Uterus (tissue), 4 donors: ENCODE measurements at places on chromosomes 3 and 15. TPM values are rescaled to one million over a fixed set of nuclear protein-coding genes. Genes with fewer than 3 reads are reported as not detected.
A peak's percentile ranks its signal among the peaks of the same experiment; 100 is the strongest.

DNA sequence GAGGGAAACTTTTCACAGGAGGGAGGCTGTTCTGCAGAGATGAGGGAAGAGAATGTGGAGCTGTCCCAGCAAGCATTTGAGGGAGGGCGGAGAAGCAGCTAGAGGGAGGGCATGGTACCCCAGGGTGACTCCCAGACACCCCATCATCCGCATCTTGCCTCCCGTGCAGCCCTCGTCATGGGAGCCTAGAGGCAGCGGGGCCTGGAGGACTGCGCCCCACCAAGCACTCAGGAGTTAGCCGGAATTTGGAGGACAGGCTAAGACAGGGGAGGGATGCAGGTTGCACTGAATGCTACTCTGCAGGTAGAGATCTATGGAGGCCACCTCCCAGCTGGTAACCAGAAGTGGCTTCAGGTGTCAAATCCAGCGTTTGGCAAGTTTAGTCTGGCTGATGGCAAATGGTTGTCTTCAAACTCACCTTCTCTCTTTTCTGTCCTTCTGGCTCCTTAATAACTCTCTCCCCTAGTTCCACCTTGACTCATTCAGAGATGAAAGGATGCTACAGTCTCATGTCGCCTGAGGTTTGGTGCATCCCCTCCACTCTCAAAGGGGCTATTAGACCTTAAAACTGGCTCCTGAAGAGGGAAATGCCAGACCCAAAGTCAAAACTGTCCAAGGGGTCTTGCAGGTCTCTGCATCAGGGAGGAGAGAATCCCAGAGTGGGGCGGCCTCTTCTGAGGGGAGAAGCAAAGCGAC is 155.9 kb upstream of the TLE3 start:
- no peak for DNase-seq
- H3K4me1 ChIP-seq: no peaks in the 10 kb centered on the region
- no peak overlapping the region for H3K27ac ChIP-seq
- H3K27me3 ChIP-seq: no peaks in the 10 kb centered on the region
- no peaks in the 10 kb centered on the region for H3K36me3 ChIP-seq
- no peak overlapping the region for H3K4me3 ChIP-seq

DNA sequence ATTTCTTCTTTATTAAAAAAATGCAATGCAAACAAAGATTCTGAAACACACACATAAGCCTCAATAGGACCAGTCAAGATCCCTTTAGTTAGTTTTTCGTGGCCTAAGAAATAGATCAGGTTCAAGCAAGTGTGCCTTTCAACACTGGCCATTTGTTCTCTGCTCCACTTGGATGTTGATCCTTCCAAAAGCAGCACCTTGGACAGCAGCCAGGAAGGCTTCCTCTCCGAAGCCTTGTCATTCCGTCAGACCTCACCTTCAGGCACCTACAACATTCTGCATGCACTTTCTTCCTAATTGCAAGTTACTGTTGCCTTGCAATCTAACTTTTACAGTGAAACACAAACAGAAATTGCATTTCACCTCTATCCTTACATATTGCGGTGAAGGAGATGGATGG is 155.9 kb upstream of the FEZF2 start:
- H3K36me3 ChIP-seq: no peaks in the 10 kb centered on the region
- H3K27me3 ChIP-seq: no peaks in the 10 kb centered on the region
- no peak for DNase-seq
- no peaks in the 10 kb centered on the region for H3K4me1 ChIP-seq
- H3K27ac ChIP-seq: no peak overlapping the region

GRCh38 chr15:65286069-65286703 is 497 bp downstream of the PARP16 start:
- H3K27ac ChIP-seq: peak overlapping the region; percentile 93
- no peaks in the 10 kb centered on the region for H3K36me3 ChIP-seq
- no peak for DNase-seq
- peak overlapping the region; percentile 74 for H3K4me3 ChIP-seq
- peaks cover 7% of the 10 kb centered on the region for H3K4me1 ChIP-seq
- no peaks in the 10 kb centered on the region for H3K27me3 ChIP-seq

DNA sequence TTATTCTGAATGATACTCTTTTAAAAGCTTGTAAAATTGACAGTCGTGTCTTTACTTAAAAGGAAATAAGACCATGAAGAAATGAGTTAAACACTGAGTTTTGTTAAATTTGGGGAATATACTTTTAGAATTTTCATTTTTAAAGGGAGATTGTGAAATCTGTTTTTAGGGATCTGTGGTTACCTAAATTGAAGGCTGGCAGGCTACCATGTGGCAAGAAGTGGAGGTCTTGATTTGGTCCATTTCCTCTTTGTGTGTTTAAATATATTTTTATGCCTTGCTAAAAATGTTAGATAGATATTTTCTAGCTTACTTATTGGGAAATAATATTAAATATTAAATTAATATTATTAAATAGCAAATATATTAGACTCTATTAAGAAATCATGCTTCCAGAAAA is 36.6 kb upstream of the SLC22A13 start:
- no peaks in the 10 kb centered on the region for H3K36me3 ChIP-seq
- H3K27me3 ChIP-seq: no peaks in the 10 kb centered on the region
- no peak overlapping the region for H3K4me3 ChIP-seq
- DNase-seq: no peak
- no peak overlapping the region for H3K27ac ChIP-seq
- no peaks in the 10 kb centered on the region for H3K4me1 ChIP-seq

Gene ATP6V1A
- total RNA-seq: 81.8 TPM

GRCh38 chr15:70466895-70467529 is 296.3 kb downstream of the UACA start:
- no peaks in the 10 kb centered on the region for H3K36me3 ChIP-seq
- H3K4me3 ChIP-seq: no peak overlapping the region
- DNase-seq: peak; percentile 51
- H3K27ac ChIP-seq: no peak overlapping the region

DNA sequence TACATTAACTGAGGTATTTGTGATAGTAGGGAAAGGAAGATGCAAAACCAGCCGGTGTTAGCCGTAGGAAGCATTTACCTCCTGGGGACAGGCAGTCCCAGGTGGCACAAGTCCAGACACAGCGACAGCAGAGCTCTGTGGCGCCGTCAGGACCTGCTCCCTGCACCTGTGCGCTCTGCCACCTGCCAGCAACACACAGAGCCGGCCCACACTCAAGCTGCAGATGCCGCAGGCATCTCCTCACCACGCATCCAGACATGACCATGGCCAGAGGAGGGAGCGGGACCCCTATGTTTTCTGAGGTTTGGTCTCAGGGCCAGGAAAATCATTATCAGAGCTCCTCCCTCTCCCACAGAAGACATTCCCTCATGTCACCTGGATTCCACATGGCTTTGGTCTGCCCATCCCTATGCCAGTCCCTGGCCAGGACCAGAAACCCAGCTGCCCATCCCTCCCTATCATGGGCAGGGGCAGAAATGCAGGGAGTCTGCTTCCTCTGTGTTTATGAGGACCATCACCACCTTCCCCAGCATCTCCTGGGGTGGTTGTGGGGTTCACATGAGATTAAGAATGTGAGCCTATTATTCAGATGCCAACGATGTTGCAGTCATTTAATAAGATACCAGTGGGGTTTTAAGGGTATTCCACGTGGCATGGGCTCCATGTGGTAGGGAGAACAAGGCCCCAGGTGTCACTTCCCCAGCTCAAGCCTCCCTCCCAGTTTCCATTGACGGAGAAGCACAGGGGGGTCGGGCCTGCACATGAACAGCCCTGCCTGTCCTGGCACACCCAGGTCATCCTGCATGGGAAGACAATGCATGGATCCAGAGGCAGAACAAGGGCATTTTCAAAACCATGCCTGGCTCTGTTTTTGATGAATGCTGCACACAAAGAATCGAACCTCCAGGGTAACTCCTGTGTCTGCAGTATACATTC is 251.1 kb downstream of the OCA2 start:
- no peak overlapping the region for H3K27ac ChIP-seq
- H3K4me1 ChIP-seq: no peaks in the 10 kb centered on the region
- DNase-seq: no peak
- no peaks in the 10 kb centered on the region for H3K27me3 ChIP-seq
- no peak overlapping the region for H3K4me3 ChIP-seq
- H3K36me3 ChIP-seq: no peaks in the 10 kb centered on the region
